Right lobe of liver (tissue), 6 donors: ENCODE measurements at places on chromosomes 13 and 19. TPM values are rescaled to one million over a fixed set of nuclear protein-coding genes. Genes with fewer than 3 reads are reported as not detected.
A peak's percentile ranks its signal among the peaks of the same experiment; 100 is the strongest.

DNA sequence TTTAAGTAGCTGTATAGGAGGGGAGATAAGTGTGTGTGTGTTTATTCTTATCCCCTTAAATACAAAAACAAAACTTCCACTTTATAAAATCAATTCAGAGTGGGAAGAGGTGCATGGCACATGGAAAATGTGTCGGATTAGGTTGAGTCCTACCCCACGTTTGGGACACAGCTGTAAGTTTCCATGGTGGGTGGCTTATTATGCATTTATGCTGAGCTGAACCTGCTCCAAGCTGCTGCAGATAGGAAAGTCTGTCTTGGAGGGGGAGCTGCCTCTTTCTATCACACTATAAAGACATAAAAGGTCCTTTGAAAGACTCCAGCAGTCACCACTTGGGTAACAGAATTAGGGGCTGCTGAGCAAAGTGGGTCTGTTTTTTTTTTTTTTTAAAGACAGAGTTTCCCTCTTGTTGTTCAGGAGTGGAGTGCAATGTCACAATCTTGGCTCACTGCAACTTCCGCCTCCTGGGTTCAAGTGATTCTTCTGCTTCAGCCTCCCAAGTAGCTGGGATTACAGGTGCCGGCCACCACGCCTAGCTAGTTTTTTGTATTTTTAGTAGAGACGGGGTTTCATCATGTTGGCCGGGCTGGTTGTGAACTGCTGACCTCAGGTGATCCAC is 15.2 kb downstream of the ACTN4 start:
- peaks cover 94% of the 10 kb centered on the region for H3K4me1 ChIP-seq
- no peak for DNase-seq
- H3K27ac ChIP-seq, result peak overlapping the region; percentile 94
- no peak overlapping the region for H3K4me3 ChIP-seq

MCF2L gene
- total RNA-seq, result 10.9 TPM

DNA sequence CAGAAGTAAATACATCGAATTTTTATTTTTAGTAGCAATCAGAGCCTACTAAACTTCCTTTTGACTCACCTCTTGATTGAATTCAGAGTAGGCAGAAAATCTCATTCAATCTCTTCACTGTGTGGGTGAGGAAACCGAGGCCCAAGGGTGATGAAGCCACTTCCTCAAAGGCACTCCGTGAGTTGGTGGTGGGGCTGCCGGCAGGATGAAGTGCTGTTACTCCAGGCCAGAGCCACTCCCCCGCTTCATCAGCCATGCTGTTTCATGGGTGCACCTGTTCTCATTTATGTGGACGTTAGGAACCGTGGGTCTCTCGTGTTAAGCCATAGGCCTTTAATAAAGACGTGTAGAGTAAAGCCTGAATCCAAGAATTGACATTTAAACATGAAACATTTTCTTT is 13.2 kb downstream of the ING1 start:
- H3K27ac ChIP-seq, result no peak overlapping the region
- no peaks in the 10 kb centered on the region for H3K36me3 ChIP-seq

DNA sequence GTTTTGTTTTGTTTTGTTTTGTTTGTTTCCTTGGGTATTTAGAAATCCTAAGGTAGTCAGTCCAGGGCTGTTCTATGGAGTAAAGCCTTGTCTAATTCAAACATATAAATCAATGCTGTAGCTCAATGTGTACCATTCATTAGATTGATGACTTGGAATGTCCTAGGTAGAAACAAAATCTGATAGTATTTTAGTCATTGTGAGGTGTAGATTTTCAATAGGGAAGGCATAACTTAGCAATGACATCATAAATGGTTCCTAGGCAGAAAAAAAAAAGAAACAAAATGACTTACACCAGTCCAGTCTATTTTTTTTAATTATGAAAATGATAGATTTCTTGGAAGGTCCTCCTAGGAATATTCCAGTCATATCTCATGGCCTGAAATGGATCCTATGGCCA is 189.9 kb downstream of the SPRY2 start:
- no peaks in the 10 kb centered on the region for H3K4me1 ChIP-seq
- no peaks in the 10 kb centered on the region for H3K36me3 ChIP-seq
- DNase-seq, result no peak
- H3K27ac ChIP-seq, result no peak overlapping the region
- no peaks in the 10 kb centered on the region for H3K27me3 ChIP-seq
- H3K4me3 ChIP-seq, result no peak overlapping the region

SIGLEC14 gene
- 2.9 TPM for total RNA-seq

HCN2 gene
- 0.09 TPM for total RNA-seq

ZSCAN1 gene
- total RNA-seq, result not detected

CA11 gene
- 0.25 TPM for total RNA-seq

DNA sequence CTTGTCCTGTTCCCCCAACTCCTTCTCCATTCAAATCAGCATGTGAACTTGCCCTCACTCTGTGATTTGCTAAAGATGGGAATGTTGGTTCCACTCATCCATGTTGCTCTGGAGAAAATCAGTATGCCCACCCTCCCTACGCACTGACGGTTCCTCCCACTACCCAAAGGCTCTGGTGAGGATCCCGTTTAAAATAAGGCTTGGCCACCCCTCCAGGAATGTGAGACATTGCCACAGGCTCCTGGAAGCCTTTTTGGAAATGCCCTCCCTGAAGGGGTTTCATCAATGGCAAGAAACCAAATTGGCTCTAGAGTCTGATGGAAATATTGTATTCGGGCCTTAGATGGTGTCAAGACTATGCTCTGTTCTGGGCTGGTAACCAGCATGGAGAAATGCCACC is 187.3 kb downstream of the USP12 start:
- no peaks in the 10 kb centered on the region for H3K36me3 ChIP-seq
- H3K27ac ChIP-seq, result peak overlapping the region; percentile 92
- no peaks in the 10 kb centered on the region for H3K27me3 ChIP-seq

DNA sequence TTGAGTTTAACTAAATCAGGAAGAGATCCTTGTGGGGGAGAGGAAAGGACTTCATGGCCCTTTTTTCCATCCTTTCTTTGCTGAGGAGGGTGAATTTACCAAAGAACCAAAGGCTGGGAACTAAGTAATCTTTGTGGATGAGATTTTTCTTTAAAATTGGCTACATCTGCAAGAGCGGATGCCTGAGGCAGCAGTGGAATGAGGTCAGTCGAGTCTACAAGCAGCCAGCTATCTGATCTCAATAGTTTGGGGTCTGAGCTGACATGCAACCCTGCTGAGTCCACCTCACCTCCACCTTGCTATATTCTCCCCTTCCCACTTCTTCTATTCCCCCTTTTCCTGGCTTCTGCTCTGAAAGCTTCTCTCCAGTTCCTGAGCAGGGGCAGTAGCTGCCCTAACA is 3.6 kb upstream of the DNAJC15 start:
- H3K27me3 ChIP-seq, result no peaks in the 10 kb centered on the region
- no peak overlapping the region for H3K4me3 ChIP-seq
- H3K4me1 ChIP-seq, result no peaks in the 10 kb centered on the region
- no peaks in the 10 kb centered on the region for H3K36me3 ChIP-seq
